GM06990 (cell line): ENCODE measurements at places on chromosomes 3 and 15.

GRCh38 chr3:142931222-142931621 lies 32.3 kb downstream of the PAQR9 start:
- no peak for DNase-seq

DNA sequence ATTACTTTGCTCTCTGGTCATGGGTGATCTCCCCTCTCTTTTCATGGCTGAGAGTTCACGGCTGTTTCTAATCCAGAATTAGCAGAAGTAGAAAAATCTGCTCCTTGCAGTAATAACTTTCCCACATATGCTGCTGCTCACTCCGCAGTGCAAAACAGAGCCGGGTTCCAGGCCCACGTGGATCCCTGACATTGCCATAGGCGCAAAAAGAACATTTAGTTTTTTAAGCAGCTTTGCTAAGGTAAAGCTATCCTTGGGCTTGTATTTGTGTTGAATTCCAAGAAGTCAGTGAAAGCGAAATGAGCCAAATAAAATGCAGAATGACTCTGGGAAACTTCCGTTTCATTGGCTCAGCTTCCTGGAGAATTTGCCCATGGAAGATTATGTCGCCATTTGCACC lies 633.7 kb upstream of the SUCLG2 start:
- no peak for DNase-seq

GRCh38 chr3:48268381-48268935 lies 27.6 kb downstream of the ZNF589 start:
- no peak for DNase-seq

DNA sequence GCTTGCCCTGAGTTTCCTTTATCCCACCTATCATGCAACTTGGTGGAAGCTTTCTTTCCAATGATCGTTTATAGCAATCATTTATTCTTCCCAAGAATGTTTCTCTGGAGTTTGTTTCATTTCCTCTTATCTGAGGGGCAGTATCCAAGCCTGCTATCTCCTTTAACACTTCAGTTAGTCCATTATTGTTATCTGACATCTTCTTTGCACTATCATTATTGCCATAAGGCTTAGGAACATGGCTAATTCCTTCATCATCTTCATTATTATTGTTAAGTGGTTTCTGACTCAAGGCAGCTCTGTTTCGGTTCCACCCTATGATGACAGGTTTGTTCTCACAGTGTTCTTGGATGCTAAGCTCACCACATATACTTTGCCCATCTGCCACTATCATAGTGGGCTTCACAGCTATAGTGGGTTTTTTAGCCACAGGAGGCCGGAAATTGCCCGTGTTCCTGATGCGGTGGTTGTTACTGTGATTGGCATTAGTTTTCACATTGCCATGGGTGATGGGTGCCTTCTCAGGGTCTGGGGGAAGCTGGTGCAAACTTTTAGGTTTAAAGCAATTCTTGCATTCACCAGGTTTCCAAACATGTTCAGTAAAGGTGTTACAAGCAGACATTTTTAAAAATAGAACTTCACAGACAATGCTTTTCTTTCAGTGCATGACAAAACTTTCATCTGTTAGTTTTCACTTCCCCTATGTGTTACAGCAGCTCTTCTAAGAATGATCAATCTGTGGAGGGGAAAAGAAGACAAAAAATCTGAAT lies 110.6 kb upstream of the TSPAN3 start:
- DNase-seq, result peak; percentile 81

DNA sequence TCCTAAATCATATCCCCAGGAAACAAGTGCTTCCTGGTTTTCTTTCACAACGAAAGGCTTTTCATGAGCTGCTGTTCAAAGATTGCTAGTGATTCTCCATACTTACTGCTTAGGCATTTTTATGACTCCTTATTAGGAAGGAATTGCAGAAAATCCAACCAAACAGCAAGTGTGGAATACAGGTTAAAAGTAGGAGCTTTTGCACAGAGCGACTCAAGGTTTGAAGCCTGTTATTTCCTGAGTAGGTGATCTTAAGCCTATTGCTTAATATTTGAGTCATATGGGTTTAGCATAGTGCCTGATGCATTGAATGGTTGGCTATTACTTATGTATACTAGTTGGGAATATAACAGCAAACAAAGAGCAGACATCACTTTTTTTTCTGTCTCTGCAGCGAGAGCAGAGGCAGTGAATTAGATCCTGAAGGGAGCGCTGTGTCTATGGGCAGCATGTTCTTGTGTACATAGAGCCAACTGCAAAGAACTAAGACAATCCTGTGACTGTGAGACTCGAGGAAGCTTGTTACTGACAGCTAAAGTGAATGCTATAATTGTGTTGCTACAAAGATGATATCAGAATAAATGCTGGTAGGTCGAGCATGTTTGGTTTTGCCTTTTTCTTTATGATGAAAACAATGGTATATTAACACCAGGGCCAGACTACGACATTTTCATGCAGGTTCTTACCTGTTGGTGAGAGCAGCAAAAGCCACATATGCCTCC lies 6.3 kb downstream of the TM4SF1 start:
- no peak for DNase-seq
